EL (cell line): ENCODE measurements at places on chromosomes 1 and 21.

DNA sequence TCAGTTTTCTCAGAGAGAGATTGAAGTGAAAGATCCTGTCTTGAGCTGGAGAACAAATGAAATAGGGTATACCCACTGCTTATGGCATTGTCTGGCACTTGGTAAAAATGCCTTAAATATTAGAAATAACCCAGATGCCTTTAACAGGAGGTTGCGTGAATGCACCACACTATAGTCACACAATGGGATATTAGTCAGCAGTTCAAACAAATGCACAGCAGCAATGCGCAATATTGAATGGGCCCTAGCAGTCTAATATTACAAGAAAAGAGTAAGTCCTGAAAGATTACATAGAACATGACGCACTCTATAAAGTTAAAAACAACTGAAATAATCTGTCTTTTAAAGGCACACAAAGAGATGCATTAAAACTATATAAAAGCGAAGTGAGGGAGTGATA, 161.1 kb downstream of the EDEM3 start:
- peak; percentile 13 for DNase-seq

DNA sequence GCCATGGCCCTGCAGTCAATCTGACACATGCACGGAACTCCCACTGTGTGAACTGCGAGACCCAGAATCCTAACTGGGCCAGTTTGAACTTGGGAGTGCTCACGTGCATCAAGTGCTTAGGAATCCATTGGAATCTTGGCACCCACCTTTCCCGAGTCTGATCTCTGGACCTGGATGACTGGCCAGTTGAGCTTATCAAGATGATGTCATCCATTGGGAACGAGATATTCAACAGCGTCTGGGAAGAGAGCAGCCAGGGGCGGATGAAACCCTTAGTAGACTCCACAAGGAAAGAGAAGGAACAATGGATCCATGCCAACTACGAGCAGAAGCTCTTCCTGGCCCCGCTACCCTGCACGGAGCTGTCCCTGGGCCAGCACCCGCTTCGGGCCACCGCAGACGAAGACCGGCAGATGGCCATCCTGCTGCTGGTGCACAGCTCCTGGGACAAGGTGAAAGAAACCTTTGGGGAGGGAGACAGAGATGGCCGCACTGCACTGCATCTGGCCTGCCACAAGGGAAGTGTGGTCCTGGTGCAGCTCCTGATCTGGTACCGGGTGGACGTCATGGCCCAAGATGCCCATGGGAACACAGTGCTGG, 3.1 kb upstream of the TDRD5 start:
- no peak for DNase-seq

GRCh38 chr21:40660461-40660860, 186.5 kb downstream of the DSCAM start:
- DNase-seq = no peak

DNA sequence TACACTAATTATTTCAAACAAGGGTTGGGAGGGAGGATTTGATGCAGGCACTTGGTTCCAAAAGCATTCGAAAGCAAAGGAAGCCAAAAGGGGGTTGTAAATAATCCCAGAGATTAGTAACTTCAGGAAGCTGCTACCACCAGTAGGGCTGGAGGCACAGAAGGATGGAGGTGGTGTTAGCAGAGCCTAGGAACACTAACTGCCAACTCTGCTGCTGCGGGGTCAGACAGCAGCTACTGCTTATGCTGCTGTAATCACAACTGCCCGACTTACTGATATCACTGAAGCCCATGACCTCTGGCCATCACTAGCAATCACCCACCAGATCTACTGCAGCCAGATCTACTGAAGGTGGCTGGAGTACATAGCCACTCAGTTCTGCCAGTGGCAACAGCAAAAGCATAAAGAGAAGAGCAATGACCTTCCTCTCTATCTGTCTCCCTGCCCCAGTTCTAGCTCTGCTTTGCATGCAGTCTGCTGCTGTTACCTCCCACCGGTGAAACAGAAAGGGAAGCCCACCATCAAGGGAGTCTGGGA, 408.5 kb downstream of the PLPP3 start:
- DNase-seq = no peak

DNA sequence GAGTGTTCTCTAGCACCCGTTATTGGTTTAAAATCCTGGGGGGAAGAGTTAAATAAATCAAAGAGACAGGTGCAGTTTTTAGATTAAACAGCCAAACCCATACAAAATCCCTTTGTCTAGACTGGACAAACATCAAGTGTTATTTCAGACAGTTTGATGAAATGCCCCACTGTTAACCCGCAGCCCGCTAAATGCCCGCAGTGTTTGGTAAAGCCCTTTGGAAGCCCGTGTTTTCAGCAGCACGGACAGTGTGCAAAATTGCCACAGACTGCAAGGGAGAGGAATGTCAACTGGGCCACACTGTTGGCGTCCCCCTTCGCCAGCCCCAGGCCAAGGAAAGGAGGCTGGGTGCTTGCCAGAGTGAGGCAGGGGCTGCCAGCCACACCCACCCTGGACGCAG, 26.6 kb downstream of the AJAP1 start:
- no peak for DNase-seq
